ENCODE measurements at places on chromosomes 5 and 9.

- no peak for DNase-seq
These were observed 140.1 kb upstream of the MOCS2 start for GRCh38 chr5:53249529-53250200.

DNA sequence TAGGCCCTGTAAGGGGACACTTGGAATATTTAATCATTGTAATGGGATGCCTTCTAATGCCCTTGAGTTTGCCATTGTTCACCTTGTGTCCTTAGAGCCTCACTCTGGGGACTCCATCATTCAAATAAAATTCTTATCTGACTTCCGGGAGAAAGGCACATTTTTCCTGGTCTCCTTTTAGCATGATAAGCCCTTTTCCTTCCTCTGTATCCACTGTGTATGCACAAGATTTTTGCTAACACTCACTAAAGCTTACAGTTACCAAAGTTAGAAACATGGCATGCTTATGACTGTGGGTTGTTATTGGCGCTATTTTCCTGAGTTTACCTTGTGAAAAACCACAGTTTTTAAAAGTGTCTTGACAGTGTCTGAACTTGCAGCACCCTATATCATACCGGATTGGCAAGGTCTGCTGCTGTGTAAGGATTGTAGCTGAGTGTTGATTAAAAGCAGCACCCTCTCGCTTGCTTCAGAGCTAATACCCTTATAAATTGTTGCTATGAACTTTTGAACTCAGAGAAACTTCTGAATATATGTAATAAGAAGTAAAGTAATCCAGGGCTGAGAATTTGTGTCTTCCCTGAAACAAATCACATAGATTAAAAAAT, 46.4 kb downstream of the SNCAIP start:
- no peak for DNase-seq

GRCh38 chr9:21806644-21807043, 4.2 kb downstream of the MTAP start:
- no peak for DNase-seq

GRCh38 chr5:156042726-156043125, 284.2 kb upstream of the SGCD start:
- no peak for DNase-seq

DNA sequence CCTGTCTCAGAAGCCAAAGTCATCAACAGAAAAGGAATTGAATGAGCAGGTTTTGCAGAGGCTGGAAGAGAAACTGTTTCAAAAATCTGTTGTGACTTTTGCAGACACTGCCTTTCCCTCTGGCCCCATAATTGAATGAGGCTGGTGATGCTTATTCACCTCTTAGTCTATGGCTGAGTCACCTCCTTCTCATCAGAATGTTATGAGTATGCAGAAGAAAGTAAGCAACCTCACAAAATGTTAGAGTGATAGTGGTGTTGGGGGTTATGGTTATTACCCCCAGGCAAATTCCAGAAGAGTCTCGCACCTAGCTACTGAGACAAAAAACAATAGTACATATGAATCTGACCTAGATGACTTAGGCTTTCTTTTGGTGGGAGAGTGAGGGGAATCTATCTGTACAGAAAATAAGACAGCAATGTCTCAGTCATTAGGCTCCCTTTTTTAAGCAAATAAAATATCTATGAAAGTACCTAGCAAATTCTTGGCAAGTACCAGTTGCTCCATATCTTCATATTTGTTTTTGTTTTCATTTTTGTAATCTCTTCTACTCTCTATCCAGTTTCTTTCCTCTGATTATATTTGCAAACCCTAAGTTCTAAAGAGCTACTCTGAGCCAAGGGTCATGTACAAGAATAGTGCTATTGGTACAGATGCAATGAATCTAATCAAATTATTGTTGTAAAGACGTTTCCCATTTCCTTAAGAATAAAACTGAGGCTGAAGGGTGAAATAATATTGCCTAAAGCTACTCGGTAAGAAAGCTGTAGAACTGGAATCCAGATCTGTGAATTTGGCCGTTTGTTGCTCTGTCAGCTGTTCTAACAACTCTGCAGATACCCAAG, 498.1 kb upstream of the TNC start:
- no peak for DNase-seq

DNA sequence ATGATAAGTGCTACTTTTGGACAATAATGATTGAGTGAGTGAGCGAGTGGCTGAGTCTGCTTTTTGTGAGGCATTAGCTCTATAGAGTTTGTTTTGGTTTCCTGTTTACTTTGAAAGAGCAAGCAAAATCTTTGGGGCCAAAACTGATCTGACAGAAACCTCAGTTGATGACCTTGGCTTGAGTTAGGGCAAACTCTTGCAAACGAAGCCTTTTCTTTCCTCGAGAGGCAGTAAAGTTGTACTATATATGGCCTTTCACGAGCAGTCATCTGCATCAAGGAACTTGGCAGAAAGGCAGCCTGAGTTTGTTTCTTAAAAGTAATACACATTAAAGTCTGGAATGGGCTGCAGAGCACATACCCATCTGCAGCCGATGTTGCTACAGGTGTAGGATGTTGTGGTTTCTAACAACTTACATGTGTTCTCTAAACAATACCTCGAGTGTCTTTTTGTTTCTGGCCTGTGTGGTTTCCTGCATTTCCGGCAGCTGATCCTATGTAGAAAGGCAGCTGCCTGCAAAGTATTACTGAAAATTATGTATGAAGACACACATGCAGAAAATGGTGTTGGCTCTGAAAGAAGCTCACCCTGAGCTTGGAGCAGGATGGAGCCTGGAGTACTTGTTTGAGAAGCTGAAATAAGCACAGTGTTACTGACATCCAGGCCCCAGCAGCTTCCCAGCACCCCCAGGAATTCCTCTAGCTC, 60.8 kb downstream of the FOXD1 start:
- DNase-seq: no peak

DNA sequence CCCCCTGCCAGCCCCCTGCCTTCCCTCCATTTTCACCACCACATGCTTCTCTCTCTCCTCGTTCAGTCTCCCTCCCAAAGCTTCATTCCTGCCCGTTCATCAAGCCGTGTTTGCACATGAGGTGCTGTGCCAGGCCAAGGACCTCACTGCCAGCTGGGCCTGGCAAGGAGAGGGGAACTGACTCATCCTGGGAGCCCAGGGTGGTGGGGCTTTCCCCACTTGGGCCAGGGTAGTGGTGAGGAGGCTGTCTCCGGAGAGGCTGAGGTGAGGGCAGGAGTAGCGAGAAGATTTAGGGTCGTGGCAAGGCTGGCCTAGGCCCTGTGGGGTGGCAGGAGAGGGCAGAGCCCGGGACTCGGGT, 30.4 kb upstream of the NOTCH1 start:
- no peak for DNase-seq

DNA sequence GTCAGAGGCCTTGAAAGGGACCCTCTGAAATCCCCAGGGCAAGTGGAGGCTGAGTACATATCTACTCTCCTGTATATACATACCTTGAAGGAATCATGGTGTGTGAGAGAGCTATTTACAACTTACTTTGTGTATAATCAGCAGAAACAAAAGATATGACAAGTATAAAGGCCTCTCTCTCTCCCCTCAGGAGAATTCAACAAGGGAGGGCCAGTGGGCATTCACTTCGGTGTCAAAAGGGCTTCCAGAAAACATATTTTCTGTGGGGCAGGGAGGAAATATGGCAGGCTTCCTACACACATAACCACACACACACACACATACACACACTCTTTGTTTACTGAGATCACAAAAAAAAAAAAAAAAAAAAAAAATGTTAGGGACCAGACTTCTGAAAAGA, 181.7 kb downstream of the BNC2 start:
- DNase-seq: no peak

DNA sequence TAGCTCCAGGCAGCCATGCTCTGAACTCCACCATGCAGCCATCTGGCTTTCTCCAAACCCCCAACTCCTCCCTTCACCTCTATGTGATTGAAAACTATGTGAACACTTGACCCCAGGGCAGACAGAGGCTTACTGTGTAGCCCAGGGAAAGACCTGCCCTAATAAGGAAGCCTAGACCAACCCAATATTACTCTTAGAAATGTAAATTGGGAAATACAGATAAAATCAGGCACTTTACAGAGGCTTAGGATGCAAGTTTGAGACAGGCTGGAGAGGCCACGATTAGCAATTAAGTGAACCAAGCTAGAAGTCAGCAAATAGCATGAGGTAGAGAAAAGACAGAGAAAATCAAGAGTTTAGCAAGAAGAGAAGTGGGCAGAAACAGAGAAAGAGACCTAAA, 141.7 kb upstream of the ABCA1 start:
- no peak for DNase-seq

GRCh38 chr5:170631466-170632195, 127.8 kb downstream of the KCNIP1 start:
- DNase-seq: no peak

DNA sequence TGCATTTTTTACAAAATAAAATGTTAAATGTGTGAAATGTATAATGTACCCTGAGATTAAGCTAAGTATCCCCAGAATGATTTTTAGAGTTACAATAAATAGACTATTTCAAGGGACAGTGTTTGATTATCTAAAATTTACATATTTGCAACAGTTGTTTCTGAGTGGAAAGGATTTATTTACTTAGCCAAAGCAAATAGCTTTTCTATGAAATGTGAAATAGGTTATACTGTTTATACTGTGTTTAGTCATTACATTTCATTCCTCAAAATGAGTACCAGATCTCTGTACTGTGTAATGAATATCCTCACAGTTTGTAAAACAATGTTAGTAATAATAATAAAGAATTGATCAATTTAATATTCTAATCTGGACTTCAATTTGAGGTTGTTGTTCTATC, 1019.0 kb downstream of the NR2F1-AS1 start:
- DNase-seq: no peak

- no peak for DNase-seq
These were observed 30.7 kb downstream of the SEMA4D start for GRCh38 chr9:89467278-89467625.

- DNase-seq: no peak
These were observed 31.5 kb downstream of the CSNK1G3 start for GRCh38 chr5:123543438-123543837.

DNA sequence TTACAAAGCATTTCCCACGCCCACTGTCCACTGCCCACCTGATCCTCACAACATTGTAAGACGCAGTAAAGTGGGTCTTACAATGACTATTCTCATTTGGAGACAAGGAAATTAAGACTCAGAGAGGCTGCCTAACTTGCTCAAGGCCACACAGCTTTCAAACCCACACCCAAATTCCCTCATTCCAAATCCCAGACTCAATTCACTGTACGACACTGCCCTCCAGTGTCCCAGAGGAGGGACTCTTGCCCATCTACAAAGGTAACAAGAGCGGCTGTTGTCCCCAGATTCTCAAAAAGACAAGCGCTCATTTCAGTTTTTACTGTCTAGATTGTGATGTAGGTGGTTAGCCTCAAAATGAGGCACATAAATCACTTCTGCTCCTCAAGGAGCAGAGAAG, 184.6 kb downstream of the ACTL7B start:
- DNase-seq: no peak

- no peak for DNase-seq
These were observed 112.6 kb upstream of the CACNA1B start for GRCh38 chr9:137764981-137765380.

DNA sequence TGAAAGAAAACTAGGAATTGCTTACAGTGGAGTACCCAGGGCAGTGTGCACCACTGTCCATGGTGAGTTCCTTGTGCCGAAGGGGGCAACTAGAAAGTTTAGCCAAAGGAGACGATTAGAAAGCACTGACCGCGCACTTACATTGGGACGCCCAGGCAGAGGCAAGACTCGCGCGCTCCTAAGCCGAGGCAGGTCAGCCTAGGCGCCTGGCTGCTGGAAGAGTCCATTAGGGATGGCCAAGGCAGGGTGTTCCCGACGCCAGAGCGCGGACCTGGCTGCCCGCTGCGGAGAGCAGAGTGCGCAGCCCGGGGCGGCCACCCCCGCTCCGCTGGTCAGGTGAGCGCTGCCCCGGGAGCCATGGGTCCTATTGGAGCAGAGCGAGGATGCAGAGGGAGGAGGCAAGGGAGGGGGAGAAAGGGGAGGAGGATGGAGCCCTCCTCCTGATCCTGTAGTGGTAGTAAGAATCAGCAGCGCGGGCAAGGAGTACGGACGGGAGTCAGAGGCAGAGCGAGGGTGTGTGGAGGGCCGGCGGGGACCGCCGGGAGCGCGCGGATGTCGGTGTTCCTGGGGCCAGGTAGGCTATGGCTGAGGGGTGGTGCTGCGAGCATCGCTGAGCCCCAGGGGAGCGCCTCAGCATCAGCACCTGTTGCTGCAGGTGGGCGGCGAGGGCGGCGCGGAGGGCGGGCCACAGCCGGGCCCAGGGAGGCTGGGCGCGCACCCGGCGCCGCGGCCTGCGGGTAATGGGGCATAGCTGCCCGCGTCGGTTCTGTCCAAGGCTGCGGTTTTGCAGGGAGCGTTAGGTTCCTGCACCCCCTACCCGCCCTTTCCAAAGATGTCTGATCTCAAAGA, at the start of gene ADGRV1:
Gene ADGRV1 (plus strand): TSS at position 454 of the 849 bp plus-strand sequence. CDS start 99 bp downstream, at position 553.
- DNase-seq: no peak

DNA sequence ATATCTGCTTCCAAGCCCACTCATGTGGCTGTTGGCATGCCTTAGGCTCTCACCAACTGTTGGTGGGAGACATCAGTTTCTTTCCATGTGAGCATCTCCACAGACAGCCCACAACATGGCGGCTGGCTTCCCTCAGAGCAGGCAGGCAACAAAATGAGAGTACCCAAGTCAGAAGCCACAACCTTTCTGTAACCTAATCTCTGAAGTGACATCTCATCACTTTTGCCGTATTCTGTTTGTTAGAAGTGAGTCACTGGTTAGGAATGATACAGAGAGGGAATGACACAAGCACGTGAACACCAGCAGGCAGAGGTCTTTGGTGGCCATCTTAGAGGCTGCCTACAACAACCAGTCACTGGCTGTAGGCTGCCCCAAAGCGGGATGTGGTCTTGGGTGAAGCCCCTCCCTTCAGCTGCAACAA, 88.6 kb upstream of the RASGRF2 start:
- DNase-seq: peak; percentile 46

GRCh38 chr9:129436751-129437625, 183.9 kb downstream of the C9orf50 start:
- no peak for DNase-seq

DNA sequence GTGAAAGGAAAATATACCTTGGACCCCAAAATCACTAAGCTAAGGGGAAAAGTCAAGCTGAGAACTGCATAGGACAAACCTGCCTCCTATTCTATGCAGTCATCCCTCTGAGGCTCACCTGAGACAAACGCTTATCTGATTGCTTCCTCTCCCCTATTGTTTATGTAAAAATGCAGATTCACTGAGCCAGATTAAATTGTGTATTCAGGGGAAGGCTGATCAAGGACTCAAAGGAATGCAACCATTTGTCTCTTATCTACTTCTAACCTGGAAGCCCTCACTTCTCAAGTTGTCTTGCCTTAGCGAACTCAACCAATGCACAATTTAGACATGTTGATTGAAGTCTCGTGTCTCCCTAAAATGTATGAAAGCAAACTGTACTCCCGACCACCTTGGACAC, 13.3 kb downstream of the SPARC start:
- DNase-seq: no peak

DNA sequence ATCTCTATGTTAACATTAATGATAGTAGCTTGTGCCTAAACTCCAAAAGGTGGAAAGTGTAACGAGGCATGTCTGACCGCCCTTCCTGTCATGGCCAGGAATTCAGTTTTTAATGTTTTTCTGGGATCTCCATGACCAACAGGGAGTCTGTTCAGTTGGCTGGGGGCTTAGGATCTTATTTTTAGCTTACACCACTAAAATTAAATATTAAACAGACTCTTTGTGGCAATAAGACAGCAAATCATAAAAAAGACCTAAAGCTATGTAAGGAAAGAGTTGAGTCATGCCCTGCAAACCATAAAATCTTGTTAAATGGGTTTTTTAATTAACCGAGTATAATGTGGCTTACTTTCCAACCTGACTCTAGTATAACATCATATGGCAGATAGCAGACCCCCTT, 247.8 kb downstream of the DIRAS2 start:
- no peak for DNase-seq
